ENCODE measurements at places on chromosomes 5 and 9. TPM values are rescaled to one million over a fixed set of nuclear protein-coding genes. Genes with fewer than 3 reads are reported as not detected.

Gene CMYA5
- 2.1 TPM for total RNA-seq

Gene SLCO4C1
- total RNA-seq, result 4.1 TPM

Gene ABCA1
- total RNA-seq, result 50.1 TPM

- H3K4me3 ChIP-seq, result no peak overlapping the region
- H3K36me3 ChIP-seq, result no peaks in the 10 kb centered on the region
- no peaks in the 10 kb centered on the region for H3K4me1 ChIP-seq
- H3K27me3 ChIP-seq, result no peaks in the 10 kb centered on the region
- no peak for DNase-seq
- H3K27ac ChIP-seq, result no peak overlapping the region
Observed at GRCh38 chr9:69496846-69497450, 171.9 kb downstream of the ENTREP1 start.

- DNase-seq, result peak; percentile 86
- no peak overlapping the region for H3K27ac ChIP-seq
- peaks cover 19% of the 10 kb centered on the region for H3K27me3 ChIP-seq
- H3K4me3 ChIP-seq, result no peak overlapping the region
- no peaks in the 10 kb centered on the region for H3K36me3 ChIP-seq
Observed at GRCh38 chr5:1643651-1644392, 120.1 kb upstream of the LPCAT1 start.

DNA sequence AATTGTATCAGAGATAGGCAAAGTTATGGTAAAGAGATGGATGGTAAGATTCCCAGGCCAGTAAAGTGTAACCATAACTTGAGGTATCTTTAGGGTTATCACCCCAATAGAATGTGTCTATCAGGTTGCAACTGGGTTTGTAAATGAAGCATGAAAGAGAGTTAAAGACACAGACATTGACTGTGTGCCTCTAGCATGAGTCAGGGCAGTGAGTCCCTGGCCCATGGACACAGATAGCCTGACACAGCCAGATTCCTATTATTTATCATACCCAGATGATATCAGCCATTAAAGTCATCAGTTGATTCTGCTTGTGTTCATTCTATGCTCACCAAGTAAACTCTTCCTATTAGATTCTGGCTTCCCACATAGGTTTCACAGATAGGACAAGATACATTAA lies 33.5 kb upstream of the SNAPC3 start:
- H3K27ac ChIP-seq, result no peak overlapping the region
- no peak overlapping the region for H3K4me3 ChIP-seq
- no peak for DNase-seq
- H3K36me3 ChIP-seq, result no peaks in the 10 kb centered on the region

DNA sequence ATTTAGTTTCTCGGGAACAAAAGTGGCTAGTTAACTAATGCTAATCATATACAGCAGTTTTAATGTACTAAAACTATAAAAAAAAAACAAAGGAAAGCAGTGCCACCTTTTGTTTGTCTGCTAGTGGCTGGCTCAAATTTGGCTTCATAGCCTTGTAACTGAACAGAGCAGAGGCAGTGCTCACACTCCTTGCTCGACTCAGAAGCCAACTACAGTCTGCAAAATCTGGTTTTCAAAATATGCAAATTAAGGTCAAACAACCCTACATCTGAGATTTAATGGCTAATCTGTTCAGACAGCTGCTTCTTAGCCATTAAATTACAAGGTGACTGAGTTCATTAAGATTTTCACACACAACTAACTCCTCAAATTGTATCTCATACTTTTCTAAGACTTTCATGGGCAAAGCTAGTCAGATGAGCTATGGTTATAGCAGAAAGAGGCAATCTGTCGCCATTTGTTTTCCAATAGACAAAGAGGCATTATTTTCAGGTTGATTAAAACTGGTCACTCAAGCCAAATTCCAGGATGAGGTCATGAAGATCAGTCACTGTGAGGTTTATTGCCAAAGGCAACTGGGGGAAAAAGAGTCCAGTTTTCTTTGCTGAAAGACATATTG lies 56.8 kb upstream of the EPB41L4A start:
- DNase-seq, result no peak
- H3K27me3 ChIP-seq, result no peaks in the 10 kb centered on the region
- no peak overlapping the region for H3K4me3 ChIP-seq
- peaks cover 3% of the 10 kb centered on the region for H3K4me1 ChIP-seq
- no peak overlapping the region for H3K27ac ChIP-seq

- H3K27me3 ChIP-seq, result no peaks in the 10 kb centered on the region
- H3K4me1 ChIP-seq, result peaks cover 5% of the 10 kb centered on the region
- H3K27ac ChIP-seq, result no peak overlapping the region
- no peak for DNase-seq
- H3K4me3 ChIP-seq, result no peak overlapping the region
Observed at GRCh38 chr5:79151942-79152671, 40.5 kb downstream of the BHMT start.

GRCh38 chr5:68711293-68712200 lies 382.3 kb upstream of the SLC30A5 start:
- no peaks in the 10 kb centered on the region for H3K27me3 ChIP-seq
- no peak overlapping the region for H3K27ac ChIP-seq
- no peaks in the 10 kb centered on the region for H3K36me3 ChIP-seq
- H3K4me1 ChIP-seq, result no peaks in the 10 kb centered on the region

DNA sequence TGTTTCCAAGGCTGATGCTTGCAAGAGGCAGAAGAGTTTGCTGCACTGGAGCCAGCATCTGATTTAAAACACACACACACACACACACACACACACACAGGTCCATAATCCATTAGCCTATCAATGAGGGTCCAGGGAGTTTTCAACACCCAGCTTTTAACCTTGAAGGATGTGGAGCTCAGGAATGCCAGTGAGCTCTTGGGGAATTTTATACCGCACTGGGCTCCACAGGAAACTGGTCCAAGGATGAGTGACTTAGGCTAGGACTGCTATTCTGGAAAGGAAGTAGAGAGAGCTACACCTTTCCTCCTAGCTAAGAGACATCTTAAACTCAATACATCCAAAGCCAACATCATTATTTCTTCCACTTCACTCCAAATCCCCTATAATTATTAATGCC lies 942 bp upstream of the NRG2 start:
- no peak overlapping the region for H3K4me3 ChIP-seq
- H3K4me1 ChIP-seq, result peaks cover 15% of the 10 kb centered on the region
- DNase-seq, result peak; percentile 21
- H3K36me3 ChIP-seq, result no peaks in the 10 kb centered on the region
- peaks cover 24% of the 10 kb centered on the region for H3K27me3 ChIP-seq

DNA sequence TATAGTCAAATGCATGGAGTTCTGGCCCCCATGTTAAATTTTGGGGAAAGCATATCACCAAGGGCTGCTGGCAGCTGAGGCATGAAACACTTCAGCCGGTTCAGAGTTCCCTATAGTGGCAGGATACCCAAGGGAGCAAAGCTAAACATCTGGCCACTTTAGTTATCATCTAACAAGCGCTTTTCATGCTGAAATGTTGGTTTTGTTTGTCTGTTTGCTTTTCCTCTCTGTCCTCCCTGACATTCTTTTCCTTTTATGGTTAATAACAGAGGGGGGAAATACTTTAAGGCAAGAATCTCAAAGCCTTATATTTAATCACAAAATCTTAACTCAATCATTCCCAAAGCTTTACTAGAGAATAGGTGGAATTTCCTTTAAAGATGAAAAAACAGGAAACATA lies 11.9 kb downstream of the APBA1 start:
- no peak overlapping the region for H3K4me3 ChIP-seq
- no peaks in the 10 kb centered on the region for H3K27me3 ChIP-seq
- peaks cover 6% of the 10 kb centered on the region for H3K4me1 ChIP-seq
- H3K36me3 ChIP-seq, result no peaks in the 10 kb centered on the region
- DNase-seq, result no peak

GRCh38 chr5:125139590-125139989 lies 393.2 kb upstream of the ZNF608 start:
- H3K4me1 ChIP-seq, result peaks cover 11% of the 10 kb centered on the region
- no peak overlapping the region for H3K4me3 ChIP-seq
- H3K27ac ChIP-seq, result no peak overlapping the region
- DNase-seq, result no peak
- H3K36me3 ChIP-seq, result no peaks in the 10 kb centered on the region
